ENCODE measurements at places on chromosomes 4 and X. TPM values are rescaled to one million over a fixed set of nuclear protein-coding genes. Genes with fewer than 3 reads are reported as not detected.

LUZP4 gene
- total RNA-seq = not detected

PAGE1 gene
- total RNA-seq = not detected

KIF4A gene
- 4.6 TPM for total RNA-seq

NPY1R gene
- total RNA-seq = 0.54 TPM

TKTL1 gene
- not detected for total RNA-seq

SUPT20HL2 gene
- total RNA-seq = 0.22 TPM

TCP11X2 gene
- total RNA-seq = 3.7 TPM

ITGB1BP2 gene
- 7.8 TPM for total RNA-seq

PTTG2 gene
- not detected for total RNA-seq

PRR32 gene
- not detected for total RNA-seq

YY2 gene
- total RNA-seq = 1.1 TPM

PNPLA4 gene
- total RNA-seq = 12.9 TPM

ANXA10 gene
- total RNA-seq = not detected

RAB33A gene
- 13.3 TPM for total RNA-seq

KCND1 gene
- total RNA-seq = 7.2 TPM

Measured in glutamatergic neuron (in vitro differentiated cells).